ENCODE measurements at places on chromosomes 1 and 21.

DNA sequence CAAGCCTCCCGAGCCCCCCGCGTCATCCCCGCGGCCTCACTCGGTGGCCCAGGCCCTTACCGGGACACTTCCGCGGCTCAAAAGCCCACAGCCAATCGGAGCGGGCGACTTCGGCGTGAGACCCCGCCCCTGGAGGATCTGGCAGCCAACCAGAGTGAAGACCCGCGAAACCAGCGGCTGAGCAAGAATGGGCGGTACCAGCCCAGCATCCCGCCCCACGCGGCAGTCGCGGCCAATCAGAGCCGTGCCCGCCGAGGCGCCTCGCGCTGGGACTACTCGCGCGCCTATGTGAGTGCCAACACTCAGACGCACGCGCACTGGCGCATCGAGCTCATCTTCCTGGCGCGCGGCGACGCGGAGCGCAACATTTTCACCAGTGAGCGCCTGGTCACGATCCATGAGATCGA, 22.5 kb downstream of the DISP3 start:
- DNase-seq: no peak

- no peak for DNase-seq
Observed at GRCh38 chr1:165025805-165026204, 330.7 kb downstream of the LMX1A start.

DNA sequence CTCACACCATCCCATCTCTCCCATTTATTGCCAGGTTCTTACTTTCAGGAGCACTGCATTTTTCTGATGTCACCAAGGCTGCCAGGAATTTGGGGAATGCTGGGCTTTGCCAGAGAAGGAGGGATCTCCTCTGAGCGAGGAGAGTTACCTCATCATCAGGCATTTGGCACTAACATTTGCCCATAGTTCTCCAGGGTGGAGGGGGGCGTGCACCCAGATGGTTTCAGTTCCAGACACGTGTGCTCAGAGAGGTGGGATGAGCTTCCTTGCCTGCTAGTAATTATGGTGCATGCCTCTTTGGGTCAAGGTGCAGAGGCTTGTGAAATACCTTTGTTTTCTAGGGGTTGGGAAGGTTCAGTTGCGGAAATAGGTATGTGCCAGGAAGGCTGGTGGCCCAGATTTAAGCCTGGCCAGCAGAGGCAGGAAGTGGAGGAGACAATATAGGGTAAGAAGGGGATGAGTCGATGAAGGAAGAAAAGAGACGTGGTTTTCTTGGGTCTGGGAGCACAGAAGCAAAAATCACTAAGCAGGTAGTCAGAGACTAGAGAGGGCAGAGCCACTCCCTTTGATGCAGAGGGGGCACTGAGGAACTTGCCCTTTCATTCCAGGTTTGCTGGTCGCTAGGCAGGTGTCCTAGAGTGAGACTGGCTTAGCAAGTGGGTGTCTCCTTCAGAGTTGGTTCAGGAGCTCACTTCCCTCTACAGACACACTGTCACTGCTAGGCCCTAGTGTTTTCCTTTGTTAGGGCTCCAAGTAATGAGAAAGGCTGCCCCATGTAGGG, 7.2 kb downstream of the TUFT1 start:
- DNase-seq: no peak

DNA sequence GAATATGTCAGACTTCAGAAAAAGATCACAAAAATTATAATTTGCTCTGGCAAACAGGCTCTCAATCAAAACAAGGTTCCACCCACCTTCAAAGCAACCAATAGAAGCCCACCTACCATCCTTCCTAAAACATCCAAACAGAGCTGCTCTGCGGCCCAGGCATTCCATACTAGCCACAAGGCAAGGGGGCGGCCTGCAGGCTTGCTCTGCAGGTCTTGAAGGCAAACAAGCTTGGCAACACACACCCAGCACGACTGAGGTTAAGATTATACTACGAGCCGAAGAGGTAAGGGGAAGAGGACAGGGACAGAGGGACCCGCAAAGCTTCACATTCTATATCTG, 207.3 kb downstream of the SLC45A1 start:
- no peak for DNase-seq

- DNase-seq: no peak
Observed at GRCh38 chr1:216462066-216462775, 39.0 kb upstream of the USH2A start.

DNA sequence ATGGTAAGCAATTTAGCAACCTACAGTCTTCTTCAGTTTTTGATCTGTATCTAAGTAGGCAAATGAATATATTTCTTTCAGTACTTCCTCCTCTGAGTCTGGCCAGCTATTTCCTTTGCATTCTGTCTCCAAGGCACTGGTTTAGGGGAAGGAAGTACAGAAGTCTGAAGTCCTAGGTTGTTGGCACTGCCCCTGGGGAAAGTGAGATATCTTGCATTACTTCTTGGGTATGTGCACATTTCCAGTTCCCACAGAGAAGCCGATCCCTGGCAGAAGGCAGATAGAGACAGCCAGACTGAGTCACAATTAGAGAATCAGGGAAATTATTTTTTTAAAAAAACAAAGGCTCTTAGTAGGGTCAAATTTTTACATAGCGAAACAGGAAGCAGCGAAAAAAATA, 98.8 kb downstream of the RASAL2 start:
- peak; percentile 89 for DNase-seq

Measured in inflammatory macrophage treated with lipopolysaccharide for 1 hour (primary cell).